ENCODE measurements at places on chromosomes 5 and 9.

- DNase-seq = no peak
Measured at GRCh38 chr9:16348531-16348930, 521.9 kb downstream of the BNC2 start.

- no peak for DNase-seq
Measured at GRCh38 chr5:174242573-174242972, 197.1 kb downstream of the NSG2 start.

GRCh38 chr5:177443144-177443983 is 3.2 kb upstream of the PRR7 start:
- DNase-seq = no peak

GRCh38 chr5:17796142-17796541 is 161.9 kb downstream of the TAF11L14 start:
- DNase-seq = no peak

GRCh38 chr5:150734579-150735384 is 24.0 kb downstream of the DCTN4 start:
- DNase-seq = peak; percentile 7

DNA sequence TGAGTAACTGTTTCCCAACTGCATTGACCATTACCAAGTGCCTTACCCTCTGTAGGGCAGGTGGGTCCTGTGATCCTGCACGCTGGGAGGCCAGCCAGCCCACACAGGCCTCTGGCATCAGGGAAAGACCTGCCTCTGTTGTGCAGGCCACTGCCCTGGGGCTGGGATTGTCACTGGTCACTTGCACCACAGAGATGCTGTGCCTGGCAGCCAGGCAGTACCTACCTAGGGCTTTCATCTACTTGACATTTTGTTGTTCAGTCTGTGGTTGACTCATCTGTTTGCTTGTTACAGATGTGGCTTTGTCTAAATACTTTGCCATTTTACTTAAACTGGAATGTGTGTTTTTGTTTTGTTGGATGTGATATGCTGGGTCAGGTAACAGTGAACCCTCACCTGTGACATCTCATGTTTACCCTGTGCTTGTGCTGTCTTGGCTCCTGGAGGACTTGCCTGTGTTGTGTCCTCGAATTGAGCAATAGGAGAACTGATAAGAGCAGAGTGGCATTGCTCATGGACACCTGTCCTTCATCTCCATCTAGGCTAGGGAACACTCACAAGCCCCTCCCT is 32.8 kb downstream of the SECISBP2 start:
- no peak for DNase-seq

GRCh38 chr9:6897898-6898302 is 140.1 kb downstream of the KDM4C start:
- no peak for DNase-seq

GRCh38 chr5:140734354-140734753 is 34.1 kb downstream of the ZMAT2 start:
- DNase-seq = no peak

- DNase-seq = no peak
Measured at GRCh38 chr5:82639393-82640144, 361.4 kb upstream of the RPS23 start.

DNA sequence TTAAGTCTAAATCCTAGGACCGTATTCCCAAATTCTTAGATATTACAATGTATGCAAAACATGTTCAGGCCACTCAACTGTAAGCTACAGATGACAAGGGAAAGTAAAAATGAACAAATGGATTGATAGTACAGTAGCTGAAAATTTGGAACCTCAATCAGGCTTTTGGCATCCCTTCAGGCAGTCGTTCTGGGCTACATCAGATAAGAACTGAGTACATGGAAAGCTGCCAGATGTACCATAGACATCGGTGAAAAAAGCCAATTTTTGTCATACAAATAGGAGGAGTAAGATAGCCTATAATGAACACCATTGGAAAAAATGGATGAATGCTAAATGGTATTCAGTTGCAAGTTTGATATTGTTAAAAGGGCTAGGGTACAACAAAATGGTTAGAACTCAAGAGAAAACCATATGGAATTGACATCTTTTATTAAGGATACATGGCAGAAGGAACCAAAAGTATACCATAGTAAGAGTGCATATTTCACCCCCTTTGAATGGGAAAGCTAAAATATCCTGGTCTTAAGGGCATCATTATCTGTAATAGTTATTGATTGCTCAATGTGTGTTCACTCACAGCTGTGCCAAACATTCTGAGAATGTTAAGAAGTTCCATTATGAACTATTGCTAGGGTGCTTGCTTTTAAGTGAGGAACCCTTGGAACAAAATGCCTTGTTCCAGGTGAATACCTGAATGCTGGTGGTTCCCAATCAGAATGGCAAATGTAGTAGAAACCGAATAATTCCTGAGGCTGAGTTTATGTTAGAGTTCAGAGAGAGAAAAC is 86.4 kb downstream of the NR3C1 start:
- no peak for DNase-seq

GRCh38 chr5:71892641-71893365 is 173.7 kb downstream of the CARTPT start:
- DNase-seq = no peak

DNA sequence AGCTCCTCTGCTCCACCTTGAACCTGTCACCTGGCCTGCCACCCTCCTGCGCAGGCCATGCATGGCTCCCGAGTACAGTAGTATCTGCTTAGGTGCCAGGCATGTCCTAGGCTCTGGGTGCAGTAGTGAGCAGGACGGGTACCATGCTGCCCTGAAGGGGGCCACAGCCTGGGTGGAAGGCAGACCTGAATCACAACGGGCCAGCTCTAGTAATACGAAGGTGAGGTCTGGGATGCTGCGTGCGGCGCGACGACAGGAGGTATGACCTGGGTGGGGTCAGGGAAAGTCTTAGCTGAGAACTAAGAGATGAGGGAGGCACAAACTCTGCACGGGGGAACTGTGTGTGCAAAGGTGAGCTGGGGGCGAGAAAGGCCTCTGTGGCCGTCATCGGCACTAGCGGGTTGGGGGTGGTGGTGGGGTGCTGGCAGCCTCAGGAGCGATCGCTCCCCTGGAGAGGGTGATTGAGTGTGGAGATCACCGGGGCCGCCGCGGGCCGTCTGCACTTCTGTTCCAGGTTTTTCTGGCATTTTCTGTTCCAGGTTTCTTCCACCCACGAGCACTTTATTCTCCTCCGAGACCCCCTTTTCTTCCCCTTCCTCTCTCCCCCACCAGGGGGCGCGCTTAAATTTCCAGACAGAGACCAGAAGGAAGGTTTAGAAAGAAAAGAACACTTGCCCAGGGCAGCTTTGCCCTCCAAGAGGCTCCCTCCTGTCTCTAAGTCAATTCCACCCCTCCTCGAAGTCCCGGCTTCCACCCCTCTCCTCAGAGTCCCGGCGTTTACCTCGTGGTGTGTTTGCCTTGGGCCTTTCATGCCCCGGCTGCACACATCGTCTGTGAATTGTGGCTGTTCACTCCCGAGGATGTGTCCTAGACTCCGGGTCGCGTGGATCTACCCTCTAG is 15.1 kb downstream of the PDLIM4 start:
- no peak for DNase-seq

- peak; percentile 66 for DNase-seq
Measured at GRCh38 chr5:73298772-73299630, 126.0 kb downstream of the TMEM174 start.

GRCh38 chr5:93088592-93089389 is 492.2 kb downstream of the NR2F1-AS1 start:
- DNase-seq = no peak

DNA sequence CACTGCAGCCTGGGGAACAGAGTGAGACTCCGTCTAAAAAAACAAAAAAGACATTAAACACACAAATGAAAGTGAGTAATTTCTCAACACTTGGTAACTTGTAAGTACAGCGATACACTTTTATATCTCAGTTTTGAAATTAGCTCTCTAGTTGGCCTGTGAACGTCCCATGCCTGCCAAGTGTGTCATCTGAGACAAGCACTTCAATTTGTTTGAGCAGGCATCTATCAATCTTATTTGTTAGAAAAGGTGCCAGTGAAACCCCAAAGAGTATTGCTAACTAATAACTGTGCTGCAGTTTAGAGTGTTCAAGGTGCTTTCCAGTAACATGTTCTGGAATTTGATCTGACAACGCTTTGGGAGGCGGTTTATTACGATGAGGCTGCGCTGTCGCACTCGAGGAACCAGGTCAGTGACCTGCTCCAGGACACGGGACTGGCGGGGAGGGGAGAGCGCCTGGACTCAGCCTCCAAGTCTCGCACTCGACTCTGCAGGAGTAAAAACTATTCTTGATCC is 1.1 kb upstream of the SPIN1 start:
- no peak for DNase-seq

- DNase-seq = no peak
Measured at GRCh38 chr9:110426052-110426709, 88.5 kb upstream of the TXNDC8 start.

- no peak for DNase-seq
Measured at GRCh38 chr5:150633429-150633828, 7.0 kb upstream of the SYNPO start.

DNA sequence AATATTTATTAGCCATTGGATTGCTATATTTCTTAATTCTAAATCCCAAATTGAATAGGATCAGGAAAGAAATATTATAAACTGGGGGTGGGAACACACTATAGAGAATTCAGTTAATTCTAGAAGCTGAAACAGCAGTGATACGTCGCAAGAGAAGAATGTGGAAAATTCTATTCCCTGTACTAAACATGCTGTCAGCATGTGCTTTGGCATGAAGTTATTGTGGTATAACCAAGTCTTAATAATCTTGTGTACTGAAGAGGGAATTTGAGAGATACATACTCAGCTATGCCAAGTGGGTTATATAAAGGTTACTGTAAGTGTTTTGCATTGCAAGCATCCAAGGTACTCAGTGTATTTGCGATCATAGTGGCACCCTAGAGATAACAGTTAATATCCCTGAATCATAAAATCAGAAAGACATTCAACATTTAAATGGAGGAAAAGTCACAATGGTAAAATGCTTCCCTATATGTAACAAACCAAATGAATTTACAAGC is 1492.9 kb upstream of the C9orf72 start:
- no peak for DNase-seq

GRCh38 chr9:114450833-114451706 is 54.2 kb downstream of the WHRN start:
- no peak for DNase-seq

Measured in Daoy (cell line).